NCI-H1930 (cell line): ENCODE measurements at places on chromosomes 16 and 17.
A peak's percentile ranks its signal among the peaks of the same experiment; 100 is the strongest.

GRCh38 chr17:81927653-81928543 lies at the start of gene MAFG:
Gene MAFG (minus strand): TSS chr17:81927735. CDS start chr17:81923185, 4,550 bp downstream.
- peak; percentile 98 for DNase-seq

DNA sequence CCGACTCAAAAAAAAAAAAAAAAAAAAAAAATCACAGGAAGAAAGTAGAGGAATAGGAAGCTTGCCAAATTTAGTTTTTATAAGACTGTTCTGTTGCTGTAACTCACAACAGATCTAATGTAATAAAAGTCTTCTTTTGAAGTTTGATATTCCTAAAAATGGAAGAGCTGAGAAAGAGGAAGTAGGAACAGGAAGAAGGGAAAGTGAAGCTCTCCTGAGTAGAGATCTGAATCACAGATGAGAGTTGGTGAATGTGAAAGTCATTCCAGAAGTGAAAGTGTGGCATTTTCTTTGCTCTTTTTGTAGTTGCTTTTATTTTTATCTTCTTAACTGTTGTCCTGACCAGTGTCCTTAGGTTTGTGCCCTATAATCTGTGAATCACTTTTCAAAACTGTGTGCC lies 2.1 kb downstream of the NMT1 start:
- DNase-seq: no peak

- no peak for DNase-seq
Measured at GRCh38 chr17:62134397-62134796, 69.3 kb upstream of the MED13 start.

DNA sequence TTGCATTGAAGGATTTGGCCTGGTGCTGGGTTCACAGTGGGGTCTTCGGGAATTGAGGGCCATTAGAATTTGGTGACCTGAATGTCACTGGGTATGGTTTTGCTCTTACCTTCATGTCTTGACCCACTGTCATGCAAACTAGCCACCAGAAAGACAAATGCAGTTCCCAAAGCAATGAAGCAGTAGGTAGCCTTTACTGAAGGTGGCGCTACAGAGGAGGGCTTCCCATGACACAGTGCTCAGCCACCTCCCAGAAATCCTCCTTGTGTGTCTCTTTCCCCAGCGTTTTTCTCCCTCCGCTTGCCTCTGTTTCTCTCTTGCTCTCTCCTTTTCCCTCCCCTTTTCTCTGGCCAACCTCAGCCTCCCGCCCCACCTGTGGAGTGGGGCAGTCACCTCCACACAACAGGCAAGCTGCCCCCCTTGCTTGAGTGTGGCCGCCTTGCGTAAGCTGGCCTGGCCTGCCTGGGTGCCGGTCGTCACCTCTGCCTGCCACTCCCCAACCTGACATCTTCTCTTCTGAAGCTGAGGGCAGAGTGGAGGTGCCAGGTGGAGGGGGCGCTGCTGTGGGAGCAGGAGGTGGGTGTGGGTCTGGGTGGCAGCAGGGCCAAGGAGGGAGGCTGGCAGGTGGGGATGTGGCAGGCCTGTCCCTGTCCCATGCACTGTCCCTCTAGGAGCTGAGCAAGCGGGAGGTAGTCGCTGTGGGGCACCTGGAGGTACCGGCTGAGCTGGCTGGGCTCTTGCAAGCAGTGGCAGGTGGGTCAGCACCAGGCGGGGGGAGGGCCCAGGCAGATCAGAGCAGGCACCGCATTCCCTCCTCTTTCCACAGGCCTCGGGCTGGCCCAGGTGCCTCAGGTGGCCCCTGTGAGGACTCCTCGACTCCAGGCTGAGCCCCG lies 34.7 kb downstream of the MYO15A start:
- DNase-seq: peak; percentile 9

DNA sequence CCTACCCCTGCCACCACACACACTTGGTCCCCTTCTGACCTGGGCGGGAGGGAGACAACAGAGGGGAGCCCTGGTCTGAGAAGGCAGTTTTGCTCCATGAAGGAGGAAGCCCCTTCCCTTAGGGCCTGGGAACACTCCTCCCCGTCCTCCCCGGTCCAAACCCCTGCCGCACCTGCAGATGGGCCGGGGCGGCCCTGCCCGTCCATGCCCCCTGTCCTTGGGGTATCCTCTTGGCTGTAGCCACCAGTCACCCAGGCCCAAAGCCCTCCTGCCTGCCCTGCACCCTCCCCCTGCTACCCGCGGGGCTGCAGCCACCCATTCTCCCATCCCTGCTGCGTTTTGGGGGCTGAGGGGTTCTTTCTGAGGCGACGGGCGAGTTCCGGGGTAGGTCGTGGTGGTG lies 33.9 kb downstream of the GSE1 start:
- no peak for DNase-seq

DNA sequence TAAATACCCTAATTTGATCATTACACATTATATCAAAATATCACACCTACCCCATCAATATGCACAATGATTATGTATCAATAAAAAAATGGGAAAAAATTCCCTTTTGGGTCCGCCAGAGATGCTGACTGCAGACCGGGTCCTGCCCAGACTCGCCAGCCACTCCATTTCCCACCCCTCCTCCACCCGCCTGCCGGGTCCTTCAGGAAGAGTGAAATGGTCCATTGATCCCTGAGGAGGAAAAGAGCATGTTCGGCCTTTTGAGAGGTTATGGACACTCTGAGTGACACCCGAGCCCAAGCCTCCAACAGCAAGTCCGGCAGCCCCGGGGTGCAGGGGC lies 123.9 kb upstream of the ZFHX3 start:
- DNase-seq: no peak

DNA sequence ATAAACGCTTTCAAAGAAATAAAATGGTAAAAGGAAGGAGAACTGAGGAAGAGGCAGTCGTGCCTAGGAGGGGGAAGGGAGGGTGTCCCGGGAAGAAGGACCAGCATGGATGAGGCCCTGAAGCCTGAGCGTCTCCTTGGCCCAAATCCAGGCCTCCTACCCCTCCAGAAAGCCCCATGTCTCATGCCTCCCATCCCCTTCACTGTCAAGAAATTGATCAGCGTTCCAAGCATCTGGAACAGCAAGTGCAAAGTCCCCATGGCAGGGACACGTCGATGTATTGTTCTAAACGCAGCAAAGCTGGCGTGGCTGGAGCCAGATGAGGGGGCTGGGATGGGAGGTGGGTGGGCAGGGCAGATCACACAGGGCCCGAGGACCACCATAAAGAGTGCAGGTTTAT lies 22.6 kb downstream of the SEC14L5 start:
- no peak for DNase-seq

DNA sequence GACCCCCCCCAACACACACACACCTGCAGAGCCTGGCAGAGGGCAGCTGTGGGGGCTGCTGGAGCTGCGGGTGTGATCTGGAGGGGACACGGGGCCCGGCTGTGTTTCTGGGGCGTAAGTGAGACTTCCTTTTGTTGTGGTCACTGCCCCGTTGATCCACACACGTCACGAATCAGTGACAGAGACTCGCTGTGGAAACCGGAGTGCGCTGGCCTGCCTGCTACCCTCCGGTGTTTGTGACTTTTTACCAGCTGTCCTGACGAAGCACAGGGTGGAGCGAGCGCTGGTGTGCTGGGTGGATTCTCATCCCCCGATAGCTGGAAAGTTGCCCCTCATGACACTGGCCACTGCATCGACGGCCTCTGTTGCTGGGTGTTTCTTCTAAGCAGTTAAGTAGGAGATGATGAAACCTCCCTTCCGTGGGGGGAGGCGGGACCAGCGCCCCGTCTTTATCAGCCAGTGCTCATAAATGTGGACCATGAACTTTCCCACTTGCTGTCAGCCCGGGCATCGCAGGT lies 2.3 kb downstream of the METRNL start:
- no peak for DNase-seq
